Esophagus squamous epithelium (tissue), 5 donors: ENCODE measurements at places on chromosomes 6 and 20. TPM values are rescaled to one million over a fixed set of nuclear protein-coding genes. Genes with fewer than 3 reads are reported as not detected.

DNA sequence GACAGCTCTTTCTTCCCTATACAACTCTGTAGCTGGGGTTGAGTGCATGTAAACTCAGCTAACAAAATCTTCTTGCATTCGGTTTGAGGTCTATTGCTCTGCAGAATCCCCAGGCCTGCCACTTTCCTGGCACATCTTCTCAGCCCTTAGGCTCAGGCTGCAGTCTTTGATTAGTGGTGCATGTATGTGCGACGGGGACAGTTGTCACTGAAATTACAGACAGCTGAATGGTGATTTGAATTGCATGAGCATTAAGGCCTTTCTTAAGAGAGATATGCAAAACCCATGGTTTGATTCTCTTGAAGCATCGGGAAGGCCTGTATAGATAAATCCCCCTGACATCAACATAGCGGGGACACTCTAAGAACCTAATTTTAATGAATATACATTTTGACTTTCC, 222.8 kb downstream of the CDH26 start:
- no peak for DNase-seq

SGK2 gene
- total RNA-seq = not detected

CD24 gene
- 1,480 TPM for total RNA-seq

DEFB118 gene
- not detected for total RNA-seq

SDCBP2 gene
- total RNA-seq = 90.2 TPM

DNA sequence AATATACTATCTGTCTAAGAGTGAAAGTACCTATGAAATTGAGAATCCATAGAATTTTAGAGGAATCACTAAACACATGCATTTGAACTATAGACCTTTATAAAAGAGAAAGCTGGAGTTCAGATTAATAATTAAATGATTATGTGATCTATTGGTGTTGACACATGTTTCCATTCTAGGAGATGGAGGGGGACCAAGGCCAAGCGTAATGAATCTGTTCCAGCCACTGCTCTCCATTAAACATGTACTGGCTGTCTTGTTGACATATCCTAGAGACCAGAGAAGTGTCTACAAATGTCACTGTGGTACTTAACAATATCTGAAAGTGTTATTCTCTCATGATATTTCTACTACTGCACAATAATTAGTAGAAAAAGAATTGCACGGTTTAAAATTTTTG, 432.4 kb downstream of the BMP2 start:
- DNase-seq = no peak

DNA sequence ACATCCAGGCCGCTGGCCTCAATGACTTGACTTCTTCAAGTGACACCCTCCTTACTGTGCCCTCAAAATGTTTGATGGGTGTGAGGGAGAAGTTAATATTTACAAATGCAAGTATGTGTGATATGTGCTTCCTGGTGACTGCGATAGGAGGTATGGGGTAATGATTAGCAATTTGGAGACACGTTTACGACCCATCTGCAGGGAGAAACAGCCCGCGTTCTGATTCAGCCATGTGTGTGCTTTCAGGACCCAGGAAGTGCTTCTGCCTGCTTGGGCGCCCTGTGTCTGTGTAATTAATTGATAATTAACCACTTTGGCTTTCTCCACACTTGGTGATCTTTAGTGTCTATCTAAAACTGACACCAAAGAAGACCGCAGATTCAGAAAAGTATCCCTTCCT, 25.0 kb downstream of the SIRPA start:
- no peak for DNase-seq

DNA sequence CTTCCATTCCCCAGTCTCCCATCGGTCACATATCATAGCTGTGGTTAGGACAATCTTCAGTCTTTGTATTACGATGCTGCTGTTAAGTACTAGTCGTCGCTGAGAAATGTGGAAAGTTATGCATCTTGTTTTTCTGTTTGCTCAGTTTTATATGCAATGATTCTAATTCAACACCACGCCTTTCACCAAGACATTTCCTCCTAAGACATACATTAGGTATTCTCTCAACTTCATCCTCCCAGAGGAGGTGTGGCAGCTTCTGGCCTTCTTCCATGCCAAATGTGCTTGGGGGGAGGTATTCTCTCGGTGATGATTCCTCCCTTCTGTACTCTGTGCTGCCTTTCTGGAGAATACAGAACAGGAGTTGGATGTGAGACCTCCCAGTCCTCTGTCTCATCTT, 66.1 kb downstream of the B4GALT5 start:
- no peak for DNase-seq

DNA sequence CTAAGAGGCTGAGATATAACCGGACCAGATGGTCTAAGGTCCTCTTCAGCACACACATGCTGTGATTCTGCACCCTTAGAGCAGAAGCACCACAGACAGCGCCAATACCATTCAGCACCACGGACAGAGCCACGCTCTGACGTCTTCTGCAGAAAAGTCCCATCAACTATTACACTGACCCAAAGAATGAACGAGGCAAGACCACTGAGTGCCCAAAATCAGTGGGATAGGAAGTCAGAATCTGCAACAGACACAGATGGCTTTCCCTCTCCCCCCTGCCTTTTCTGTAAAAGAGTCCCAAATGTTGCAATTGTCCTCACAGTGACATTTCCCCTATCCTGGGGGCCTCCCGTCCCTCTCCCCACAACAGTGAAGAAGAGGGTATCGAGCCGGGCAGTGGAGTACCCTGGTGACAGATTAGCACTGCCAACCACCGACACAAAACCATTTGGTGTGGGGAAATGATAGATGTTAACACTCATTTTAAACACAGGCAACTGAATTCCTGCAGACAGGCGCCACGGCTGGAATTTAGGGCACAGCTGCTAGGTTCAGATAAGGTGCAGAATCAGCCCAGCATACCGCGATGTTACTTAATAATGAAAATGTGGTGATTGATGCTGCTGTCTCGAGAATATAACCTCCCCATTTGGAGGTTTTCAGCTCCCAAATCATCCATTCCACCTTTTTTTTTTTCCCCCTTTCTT, 66.6 kb upstream of the CTNNBL1 start:
- no peak for DNase-seq

DNA sequence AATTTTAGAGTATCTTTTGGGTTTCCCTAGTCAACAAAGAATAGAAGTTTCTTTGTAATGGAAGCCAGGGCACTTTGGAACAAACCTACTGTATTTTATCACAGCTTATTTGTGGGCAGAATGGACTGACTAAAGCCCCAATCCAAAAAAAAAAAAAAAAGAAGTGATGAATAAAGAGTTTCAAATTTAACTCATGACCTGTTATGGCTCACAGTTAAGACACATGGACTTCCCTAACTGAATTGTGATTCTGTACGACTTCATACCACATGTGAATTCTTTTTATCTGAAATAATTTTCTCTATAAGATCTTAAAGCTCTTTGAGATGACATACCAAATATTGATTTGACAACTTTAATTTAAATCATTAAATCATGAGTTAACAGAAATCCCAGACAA, 77.2 kb downstream of the FILIP1 start:
- DNase-seq = no peak

DNA sequence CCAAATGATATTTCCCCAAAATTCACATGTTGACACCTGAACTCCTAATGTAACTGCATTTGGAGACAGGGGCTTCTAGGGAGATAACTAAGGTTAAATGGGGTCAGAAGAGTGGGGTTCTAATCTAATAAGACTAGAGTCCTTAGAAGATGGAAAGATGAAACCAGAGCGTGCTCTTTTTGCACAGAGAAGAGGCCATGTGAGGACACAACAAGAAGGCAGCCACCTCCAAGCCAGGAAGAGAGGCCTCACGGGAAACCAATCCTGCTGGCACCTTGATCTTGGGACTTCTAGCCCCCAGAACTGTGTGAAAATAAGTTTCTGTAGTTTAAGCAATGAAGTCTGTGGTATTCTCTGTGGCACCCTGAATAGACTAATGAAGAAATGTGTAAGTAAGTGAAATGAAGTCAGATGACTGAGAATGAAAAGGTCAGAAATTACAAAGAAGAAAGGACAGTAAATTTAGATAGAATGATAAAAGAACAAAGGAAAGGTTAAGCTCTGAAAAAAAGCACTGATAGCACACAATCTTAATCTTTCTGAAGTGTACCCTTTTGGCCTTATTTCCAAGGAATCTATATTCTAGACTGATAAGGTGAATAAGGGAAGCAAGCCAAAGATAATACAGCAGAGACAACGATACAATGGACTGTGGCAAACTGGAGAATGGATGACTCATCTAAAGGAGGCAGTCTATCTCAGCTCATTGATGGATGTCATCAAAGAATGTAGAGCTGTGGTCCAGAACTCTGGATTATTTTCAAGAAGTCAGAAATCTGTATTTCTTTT, 110.4 kb downstream of the MYB start:
- no peak for DNase-seq

- no peak for DNase-seq
Measured at GRCh38 chr6:35328108-35328723, 14.1 kb upstream of the PPARD start.
